ENCODE measurements at places on chromosomes 16 and 17.

DNA sequence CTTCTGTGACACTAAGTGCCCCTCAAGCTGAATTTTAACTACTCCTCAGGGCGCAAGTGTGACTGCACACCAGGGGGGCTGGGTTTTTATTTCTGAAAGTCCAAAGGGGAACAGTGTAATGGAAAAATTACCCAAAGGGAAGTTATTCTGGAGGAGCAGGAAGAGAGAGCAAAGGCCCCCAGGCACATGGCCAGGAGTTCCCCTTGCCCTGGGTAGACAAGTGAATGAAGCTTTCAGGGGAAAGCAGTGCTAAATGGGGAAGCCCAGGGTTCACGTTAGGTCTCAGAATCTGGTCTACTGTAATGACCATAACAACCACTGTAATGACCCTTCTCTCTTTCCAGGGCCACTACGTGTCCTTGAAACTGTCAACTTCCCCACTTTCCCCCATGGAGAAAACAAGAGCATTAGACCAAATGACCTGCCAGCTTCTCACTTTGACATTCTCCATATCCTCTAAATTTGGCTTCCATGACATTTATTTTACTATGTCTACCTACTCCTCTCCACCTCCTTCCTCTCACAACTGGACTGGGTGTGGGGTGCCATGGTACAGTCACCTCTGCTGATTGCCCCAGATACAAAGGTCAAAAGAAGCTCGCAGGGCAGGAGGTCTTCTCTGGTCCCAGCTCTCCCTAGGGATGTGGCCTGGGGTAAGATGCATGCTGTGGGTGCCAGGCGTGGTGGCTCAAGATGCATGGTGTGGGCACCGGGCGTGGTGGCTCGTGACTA, 34.1 kb upstream of the MMP2 start:
- DNase-seq: peak; percentile 89

DNA sequence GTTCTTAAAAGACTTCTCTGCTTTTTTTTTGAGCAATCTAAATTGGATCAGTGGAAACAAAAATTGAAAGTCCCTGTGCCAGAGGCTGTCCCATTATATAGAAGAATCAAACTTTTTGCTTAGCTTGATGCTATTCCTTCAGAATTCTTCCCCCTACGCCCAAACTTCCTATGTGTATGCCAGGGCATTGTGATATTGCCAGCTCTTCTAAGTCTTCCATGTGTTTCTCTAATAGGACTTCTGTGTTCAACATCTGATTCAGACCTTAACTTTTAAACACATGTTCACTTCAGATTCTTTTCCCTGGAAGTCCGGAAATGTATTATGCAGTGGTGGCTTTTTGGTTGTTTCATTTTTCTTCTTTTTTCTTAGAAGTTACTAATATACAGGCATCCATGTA, 18.7 kb downstream of the PTRH2 start:
- no peak for DNase-seq

DNA sequence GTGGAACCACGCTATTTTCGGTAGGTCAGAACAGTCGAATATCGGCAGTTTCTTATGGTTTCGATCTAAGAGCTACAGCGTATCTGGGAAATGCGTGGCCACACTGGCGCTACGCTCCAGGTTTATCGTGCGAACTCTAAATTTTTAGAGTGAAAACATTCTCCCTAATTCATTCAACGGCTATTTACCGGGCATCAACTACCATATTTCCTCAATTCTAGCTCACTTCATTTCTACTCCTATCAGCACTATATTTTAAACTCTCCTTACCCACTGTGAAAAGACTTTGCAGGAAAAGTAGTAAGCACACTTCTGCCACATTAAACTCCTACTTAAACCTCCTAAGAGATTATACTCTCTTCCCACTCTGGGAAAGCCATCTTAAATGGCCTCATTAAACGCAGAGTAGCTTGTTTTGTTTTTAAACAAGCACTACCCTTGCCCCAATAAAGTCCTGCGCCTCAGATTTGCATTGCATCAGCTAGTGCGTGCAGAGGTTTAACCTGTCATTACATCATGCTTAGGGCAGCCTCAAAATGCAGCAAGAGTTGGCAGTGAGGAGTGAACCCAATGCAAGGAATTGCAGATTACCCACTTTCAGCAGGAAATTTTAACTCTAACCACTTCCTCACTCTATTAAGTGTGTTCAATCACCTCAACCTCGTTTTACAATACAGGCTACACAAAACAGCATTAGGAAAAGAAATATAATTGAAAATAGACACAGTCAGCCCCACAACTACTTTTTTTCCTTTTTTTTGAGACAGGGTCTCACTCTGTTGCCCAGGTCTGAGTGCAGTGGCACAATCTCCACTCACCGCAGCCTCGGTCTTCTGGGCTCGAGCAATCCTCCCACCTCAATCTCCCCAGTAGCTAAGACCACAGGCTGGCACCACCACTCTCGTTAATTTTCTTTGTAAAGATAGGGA, 18.8 kb downstream of the SIAH1 start:
- DNase-seq: peak; percentile 42

DNA sequence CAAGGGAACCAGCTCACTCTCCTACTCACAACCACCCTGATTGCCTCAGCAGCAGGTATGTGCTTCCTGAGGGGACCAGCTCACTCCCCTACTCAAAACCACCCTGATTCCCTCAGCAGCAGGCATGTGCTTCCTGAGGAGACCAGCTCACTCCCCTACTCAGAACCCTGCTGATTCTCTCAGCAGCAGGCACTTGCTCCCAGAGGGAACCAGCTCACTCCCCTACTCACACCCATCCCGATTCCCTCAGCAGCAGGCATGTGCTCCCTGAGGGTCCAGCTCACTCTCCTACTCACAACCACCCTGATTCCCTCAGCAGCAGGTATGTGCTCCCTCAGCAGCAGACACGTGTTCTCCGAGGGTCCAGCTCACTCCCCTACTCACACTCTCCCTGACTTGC, 26.1 kb upstream of the COG7 start:
- DNase-seq: no peak

DNA sequence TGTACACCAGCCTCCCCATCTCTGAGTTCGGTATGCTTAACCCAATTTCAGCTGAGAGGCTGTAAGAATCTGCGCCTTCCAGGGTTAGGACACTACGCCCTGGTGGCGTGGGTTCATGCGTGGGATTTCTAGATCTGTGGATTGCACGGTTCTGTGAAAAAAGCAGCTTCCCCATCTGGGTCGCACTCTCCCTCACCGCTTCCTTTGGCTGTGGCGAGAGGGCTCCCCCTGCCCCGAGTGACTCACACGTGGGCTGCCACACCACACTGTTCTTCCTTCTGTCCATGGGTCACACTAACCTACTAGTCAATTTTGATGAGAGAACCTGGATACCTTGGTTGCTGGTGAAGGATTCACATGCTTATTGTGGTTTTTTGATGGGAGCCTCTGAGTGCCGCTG, 256.0 kb upstream of the MAF start:
- DNase-seq: no peak

GRCh38 chr16:55695595-55695994, 39.8 kb downstream of the SLC6A2 start:
- no peak for DNase-seq

DNA sequence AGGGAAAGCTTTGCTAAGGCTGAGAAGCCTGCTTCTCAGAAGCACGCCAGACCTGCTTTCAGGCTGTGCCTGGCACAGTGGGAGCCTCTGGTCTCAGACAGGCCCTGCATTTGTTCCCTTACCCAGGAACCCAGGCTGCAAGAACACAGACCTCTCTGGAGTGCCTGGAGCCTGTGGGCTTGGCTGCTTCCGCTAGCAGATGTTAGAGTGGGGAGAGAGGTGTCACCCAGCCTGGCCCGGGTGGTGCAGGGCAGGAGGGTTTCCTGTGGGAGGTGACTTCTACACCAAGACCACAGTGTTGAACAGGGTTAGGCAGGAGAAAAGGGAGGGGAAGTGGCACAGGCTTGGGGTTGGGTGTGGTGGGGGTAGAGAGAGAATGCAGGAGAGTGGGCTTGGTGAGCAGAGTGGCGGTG, 35.8 kb upstream of the ADGRG1 start:
- DNase-seq: peak; percentile 84

GRCh38 chr16:4175849-4176248, 59.6 kb upstream of the ADCY9 start:
- no peak for DNase-seq

- DNase-seq: no peak
These were observed 72.7 kb upstream of the MYOCD start for GRCh38 chr17:12592941-12593340.

- DNase-seq: peak; percentile 81
These were observed 159.2 kb upstream of the CDH5 start for GRCh38 chr16:66207139-66207882.

- no peak for DNase-seq
These were observed 24.7 kb upstream of the KRT20 start for GRCh38 chr17:40909755-40910154.

- DNase-seq: no peak
These were observed 67.1 kb downstream of the TEX14 start for GRCh38 chr17:58624751-58625150.

DNA sequence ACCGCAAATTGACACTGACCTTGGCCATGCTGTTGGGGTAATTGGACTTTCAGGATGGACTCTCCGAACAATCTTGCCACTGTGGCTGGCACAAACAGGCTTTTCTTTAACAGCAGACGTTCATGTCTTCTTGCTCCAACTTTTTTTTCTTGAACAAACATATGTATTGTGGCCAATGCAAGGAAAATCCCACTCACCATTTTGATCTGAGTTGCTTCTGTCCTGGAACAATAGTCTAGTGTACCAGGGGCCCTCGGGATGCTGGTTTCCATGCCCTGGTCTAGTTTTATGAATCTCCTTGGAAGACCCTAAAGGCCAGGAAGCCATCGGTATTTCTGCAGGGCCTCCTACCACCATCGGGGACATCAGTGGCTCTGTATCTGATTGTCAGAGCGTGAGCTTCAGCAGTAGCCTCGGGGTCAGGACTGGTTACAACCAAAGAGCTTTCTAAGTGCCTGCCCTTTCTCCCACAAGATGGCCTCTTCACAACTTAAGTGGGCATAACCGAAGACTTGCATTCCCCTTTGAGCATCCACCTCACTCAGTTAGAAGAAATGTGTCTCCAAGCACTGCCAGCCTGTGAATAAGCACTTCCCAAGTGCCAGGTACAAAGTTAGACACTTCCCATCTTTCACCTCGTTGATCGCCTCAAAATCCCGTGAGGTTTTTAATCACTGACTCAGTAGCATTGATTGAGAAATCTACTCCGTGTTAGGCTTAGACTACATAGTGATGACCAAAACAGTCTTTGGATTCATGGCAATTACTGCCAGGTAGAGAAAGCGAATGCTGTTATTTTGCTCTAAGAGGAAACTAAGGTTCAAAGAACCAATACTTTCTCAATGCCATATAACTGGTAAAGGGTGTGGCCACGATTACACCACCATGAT, 87.0 kb upstream of the TBX2 start:
- DNase-seq: no peak

DNA sequence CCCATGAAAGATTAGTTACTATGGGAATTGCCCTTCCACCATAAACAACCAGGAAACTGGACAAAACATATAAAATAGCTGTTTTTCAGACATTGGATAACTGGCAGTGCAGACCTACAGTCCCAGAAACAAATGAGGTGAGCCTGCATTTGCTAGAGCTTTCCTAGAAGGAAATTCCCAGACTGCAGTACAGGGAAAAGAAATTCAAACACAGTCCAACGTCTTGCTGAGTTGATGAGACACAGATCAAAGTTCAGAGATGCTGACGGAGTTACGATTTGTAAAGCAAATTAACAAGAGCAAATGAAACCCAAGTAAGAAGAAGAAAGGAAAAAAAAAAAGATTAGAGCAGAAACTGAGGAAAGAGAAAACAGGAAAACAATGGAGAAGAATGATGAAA, 41.3 kb upstream of the MNT start:
- no peak for DNase-seq

DNA sequence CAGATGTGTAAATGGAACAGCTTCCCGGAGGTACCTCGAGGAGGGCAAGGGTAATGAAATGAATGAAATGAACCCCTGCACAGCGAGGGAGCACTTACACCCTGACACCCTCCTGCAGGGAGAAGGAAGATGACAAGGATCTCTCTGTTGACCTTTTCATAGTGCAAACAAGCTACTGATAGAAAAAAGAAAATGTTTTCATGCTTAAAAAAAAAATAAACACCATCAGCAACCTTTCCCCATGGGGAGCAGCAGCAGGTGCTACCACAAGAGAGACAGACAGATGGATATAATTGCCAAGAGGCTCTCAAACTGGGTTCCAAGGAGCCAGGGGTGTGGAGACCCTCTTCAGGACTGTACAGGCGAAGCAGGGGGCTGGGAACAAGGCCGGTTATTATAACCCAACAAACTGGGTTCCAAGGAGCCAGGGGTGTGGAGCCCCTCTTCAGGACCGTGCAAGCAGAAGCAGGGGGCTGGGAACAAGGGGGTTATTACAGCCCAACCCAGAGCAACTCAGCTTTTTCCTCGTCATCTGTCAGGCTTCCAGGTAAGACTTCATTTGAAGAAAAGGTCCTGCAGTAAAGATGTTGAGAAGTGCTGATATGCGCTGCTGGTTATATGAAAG, 718 bp upstream of the RPH3AL start:
- no peak for DNase-seq

DNA sequence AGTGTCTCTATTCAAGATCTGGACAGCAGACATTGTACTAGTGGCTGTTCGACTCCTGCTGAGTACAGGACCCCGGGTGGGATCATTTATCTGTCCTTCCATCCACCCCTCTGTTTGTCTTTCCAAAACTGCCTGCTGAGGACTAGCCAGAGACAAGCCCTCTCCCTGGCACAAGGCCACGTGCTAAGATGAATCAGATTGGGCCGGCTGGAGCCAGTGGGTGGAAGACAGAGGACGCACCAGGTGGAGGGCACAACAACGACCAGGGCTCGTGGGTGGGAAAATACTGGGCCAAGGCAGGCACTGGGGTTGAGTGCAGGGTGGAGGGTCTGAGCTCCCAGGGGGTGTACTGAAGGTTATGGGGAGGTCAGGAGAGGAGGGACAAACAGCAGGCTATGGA, 1.4 kb upstream of the CA7 start:
- DNase-seq: no peak

DNA sequence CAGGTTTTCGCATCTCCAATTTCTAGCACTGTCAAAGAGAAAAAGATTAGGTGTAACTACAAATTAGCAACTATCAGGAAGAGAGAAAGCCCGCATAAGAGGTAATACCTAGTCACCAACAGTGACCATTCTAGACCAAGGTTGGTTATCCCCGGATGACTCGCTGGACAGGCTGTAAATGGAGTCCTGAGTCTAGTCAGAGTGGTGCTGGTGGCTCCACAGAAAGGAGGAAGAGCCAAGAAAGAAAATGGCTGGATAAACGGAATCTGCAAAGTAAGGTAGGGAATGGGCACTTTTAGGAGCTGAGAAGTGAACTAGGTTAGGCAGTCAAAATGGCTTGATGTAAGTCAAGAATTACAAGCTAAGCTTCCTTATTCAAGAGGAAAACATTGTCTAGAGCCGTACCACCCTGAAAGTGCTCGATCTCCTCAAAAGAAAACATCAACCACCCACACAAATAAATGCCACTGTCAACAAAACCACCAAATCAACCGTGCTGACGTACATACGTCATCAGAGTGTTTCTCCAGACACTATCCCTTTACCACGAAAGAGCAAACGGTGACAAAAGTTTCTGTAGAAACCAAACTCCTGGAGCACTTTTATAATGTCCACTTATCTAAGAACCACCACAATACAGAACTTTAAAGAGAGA, 2.2 kb downstream of the GSPT1 start:
- no peak for DNase-seq

Measured in GF-D8 (cell line).